ENCODE measurements at places on chromosomes 11 and 22.

- DNase-seq = no peak
These were observed 37.1 kb downstream of the CDKN1C start for GRCh38 chr11:2848497-2848896.

DNA sequence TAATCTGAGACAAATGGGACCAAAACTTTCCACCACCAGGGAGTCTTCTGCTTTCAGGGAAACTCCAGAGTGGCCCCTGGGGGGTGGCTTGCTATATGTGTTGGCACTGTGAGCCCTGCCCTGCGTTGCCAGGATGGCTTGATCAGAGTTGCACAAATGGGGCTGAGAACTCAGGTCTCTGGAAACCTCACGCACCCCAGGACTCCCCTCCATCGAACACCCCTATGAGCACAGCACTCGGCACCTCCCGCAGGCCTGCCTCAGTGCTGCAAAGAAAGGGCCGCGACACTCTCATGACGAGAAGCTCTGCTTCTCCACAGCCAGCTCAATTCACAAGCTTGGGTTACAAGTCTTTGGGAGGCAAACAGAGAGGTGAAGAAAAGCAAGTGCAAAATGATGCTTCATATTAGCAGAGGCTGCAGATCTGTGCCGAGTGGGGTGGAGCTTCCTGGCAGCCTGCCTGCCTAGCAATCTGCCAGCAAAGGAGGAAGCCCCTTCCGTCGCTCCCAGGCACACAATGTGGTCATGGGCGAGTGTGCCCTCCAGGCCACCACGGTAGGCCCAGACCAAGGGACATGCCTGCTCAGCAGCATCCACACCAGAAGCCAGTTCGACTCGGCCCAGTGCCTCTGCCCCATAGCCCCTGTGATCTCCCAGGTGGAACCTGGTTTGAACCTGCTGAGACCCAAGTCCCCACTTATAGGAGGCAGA, 55.7 kb downstream of the MYH9 start:
- peak; percentile 72 for DNase-seq

- no peak for DNase-seq
These were observed 28.6 kb upstream of the PANX2 start for GRCh38 chr22:50141891-50142363.

DNA sequence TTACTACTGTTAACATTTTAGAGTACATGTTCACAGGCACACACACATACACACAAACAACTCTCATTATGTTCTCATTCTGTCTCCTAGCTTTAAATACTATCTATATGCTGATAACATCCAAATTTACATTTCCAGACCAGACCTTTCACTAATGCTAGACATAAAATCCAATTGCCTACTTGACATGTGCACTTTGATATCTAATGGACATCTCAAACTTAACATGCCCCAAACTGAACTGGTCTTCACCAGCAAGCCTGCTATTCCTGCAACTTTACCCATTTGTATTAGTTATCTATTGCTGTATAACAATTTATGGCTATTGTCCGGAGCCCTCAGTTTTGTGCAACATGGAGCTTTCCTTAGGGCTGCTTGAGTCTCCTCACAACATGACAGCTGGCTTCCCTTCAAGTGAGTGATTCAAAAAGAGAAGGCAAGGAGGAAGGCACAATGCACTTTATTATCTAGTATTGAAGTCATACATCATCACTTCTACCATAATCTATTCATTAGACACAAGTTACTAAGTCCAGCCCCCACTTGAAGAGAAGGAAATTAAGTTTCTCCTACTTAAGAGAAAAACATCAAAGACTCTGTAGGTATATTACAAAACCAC, 3.0 kb downstream of the SLC36A4 start:
- no peak for DNase-seq

DNA sequence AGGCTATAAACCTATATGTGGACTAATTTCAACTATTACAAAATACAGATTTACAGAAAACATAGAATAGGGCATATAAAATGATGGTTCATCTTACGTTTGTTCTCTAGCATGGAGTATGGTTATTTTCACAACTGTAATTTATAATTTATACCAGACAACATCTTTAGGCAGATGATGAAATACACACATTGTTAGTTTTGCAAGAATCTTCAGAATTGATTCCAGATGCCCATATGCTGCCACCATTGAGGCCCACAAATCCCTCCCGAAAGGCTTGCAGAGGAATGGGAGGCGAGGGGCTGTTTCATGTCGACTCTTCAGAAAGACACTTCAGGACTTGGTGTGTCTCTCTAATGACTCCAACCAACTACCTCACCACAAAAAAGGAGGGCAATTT, 6.2 kb downstream of the PTPN5 start:
- DNase-seq = no peak

DNA sequence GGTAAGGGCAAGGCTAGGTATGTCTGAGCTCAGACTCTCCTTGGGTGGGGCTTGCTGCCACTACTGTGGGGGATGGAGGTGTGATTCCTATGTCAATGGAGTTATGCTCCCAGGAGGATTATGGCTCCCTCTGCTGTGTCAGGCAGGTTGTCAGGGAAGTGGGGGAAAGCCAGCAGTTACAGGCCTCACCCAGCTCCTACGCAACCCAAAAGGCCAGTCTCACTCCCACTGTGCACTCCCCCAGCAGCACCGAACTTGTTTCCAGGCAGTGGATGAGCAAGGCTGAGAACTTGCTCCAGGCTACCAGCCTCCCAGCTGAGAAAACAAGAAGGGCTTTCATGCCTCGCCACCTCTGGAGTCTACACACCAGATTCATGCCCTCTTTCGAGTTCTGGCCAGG, 18.2 kb downstream of the C11orf91 start:
- no peak for DNase-seq

DNA sequence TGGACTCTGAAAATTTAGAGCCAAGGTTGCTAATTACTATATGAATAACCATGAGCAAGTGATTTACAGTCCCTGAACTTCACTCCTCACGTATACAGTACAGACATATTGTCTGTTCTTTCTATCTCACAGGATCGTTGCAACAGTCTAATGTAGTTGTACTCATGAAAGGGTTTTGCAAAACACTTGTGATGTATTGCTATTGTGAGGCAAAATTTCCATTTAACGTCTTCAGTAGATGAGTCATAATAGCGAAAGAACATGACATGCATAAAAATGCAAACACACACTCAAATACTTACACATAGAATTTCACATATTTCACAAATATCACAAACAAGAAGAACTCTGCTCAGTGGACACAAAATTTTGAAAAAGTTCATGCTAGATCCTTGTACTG, 134.6 kb upstream of the TRPC6 start:
- no peak for DNase-seq

GRCh38 chr11:132992838-132993631, 539.3 kb downstream of the OPCML start:
- DNase-seq = no peak

- no peak for DNase-seq
These were observed 143.7 kb downstream of the SNX19 start for GRCh38 chr11:130772266-130773227.

- DNase-seq = no peak
These were observed 517.7 kb downstream of the ETS1 start for GRCh38 chr11:128069665-128070064.

- no peak for DNase-seq
These were observed 3.4 kb downstream of the CDON start for GRCh38 chr11:126059238-126059781.

GRCh38 chr11:61187505-61188130, 15.7 kb upstream of the PGA3 start:
- peak; percentile 83 for DNase-seq

GRCh38 chr11:34478845-34479663, 34.5 kb downstream of the ELF5 start:
- no peak for DNase-seq

- DNase-seq = no peak
These were observed 135.7 kb downstream of the ATXN10 start for GRCh38 chr22:45807156-45807915.

GRCh38 chr22:47298017-47298785, 535.8 kb downstream of the TBC1D22A start:
- DNase-seq = no peak

- DNase-seq = no peak
These were observed 607 bp upstream of the ZNF70 start for GRCh38 chr22:23751441-23751996.

DNA sequence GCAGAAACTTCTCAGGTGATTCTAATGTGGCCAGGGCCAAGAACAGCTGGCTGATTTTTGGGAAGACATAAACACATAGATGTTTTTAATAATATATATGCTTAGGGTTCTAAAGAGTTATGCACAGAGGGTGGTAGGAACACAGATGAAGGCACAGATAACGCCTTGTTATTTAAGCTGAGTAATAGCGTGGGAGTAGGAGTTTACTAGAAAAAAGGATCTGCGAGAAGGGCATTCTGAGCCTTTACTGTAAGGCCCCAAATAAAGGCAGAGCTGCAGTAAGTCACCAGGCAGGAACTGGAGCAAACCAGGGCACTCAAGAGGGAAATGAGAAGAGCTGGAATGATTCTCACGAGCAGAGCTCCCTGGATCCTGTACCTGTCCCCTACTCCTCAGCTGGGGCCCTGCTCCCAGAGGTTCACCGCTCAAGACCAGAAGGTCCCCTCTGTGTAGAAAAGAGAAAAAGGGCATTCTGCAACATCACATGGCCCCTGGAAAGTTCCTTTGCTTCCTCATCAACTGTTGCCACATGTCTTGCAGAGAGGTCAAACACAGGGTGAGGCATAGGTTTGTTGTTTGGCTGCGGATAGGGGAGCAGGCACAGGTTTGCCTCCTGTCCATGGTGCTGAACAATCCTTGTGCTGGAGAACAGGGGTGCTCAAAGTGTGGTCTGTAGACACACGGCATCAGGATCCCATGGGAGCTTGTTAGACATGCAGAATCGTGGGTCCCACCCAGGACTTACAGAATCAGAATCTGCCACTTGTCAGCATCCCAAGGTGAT, 125.7 kb downstream of the TENM4 start:
- DNase-seq = no peak

- no peak for DNase-seq
These were observed 41.0 kb downstream of the GLYATL1 start for GRCh38 chr11:58980159-58980843.

- DNase-seq = no peak
These were observed 393.5 kb downstream of the JRKL start for GRCh38 chr11:96783311-96783710.

GRCh38 chr11:111759376-111759775, 6.8 kb downstream of the PPP2R1B start:
- DNase-seq = no peak

DNA sequence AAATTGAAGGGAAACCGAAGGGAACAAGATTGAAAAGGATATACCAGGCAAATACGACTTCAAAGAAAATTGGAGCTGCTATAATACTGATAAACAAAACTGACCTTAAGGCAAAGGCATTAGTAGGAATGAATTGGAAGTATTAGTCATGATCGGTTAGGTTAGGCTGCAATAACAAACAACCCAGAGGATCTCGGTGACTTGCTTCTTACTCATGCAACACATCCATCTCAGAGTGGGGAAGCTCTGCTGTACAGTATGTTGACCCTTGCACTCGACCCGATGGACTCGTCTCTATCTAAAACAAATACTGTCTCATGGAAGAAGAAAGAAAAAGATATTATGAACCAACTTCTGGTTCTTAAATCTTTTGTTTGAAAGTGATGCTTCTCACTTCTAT, 42.3 kb downstream of the SPATA19 start:
- no peak for DNase-seq

DNA sequence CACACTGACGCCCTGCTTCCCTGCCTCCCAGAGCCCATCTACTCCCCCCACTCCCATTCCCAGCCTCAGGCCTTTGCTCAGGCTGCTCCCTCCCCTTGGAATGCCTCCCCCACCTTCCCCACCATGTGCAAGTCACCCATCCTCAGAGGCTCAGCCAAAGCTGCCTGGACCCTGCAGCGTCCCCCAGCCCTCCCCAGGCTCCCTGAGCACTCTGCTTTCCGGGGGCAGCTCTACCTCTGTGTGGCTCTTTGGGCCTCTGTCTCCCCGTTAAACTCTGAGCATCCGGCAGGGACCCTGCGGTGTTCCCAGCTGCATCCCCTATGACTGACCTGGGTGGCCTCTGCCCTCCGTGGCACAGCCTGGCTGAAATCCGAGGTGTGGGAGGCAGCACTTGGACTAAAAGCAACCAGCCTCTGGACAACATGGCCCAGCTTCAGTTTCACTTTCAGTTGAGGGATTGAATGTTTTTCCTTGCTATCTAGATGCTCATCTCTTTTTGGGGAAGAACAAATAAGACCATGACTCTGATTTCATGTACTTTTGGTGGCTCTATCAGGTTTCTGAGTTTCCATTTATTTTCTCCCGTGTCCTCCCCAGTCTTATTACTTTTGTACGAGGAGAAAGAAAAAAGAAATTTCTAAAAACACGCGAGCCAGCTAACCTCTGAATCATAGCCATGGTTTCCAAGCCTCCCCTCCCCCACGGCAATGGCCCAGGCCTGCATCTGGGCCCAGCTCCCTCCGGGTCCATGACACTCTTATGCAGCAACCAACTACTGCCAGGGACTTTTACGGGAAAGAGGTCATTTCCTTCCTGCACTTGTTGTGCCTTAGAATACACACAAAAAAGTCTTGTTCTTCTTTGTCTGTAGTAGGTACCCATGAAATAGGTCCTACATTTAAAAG, 3.8 kb downstream of the APOL3 start:
- DNase-seq = peak; percentile 87

GRCh38 chr11:47269829-47270305, at the start of gene MADD:
TSS of gene MADD (plus strand) at chr11:47270133.
- DNase-seq = peak; percentile 94

DNA sequence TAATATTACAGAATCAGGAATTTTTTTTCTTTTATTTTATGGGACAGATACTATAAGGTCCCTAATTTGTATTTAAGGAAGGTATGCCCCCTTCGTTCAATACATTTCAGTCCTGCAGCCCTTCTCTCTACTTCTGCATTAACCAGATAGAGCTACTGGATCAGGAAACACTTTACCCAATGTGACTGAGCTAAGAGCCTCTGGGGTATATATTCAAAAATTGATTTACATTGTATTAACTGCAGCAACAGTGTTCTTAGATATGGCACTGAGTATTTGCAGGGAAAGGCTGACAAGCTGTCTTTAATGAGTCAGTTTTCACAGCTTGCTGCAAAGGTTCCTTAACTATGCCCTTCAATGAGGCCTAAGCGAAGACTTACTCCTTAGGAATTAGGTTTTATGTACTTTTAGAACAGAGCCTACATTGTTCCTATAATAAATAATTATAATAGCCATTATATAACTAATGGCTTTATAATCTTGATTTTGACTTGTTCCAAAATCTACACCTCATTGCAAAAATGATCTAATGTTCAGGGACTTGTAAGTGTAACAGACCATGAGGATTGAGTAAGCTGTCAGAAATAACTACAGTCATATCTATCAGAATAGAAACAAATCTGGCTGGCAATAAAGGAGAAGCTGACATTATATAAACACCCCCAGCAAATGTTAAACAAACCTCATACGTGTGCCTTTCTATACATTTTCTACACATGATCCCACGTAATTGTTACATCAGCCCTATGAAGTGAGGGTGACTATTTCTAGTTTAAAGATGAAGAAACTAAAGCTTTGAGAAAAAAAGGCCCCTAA, 55.0 kb downstream of the DDI1 start:
- DNase-seq = no peak

GRCh38 chr11:131228378-131228777, 142.0 kb upstream of the NTM start:
- DNase-seq = no peak

- DNase-seq = peak; percentile 36
These were observed 84.5 kb downstream of the ISX start for GRCh38 chr22:35150183-35151107.

- no peak for DNase-seq
These were observed 20.8 kb downstream of the SHANK3 start for GRCh38 chr22:50693462-50693861.

GRCh38 chr11:126732981-126733380, 267.6 kb downstream of the KIRREL3 start:
- DNase-seq = no peak

Data from CD4-positive, alpha-beta T cell treated with Interferon alpha-2 for 1 hour (primary cell).